ENCODE measurements at places on chromosomes 13 and 19. TPM values are rescaled to one million over a fixed set of nuclear protein-coding genes. Genes with fewer than 3 reads are reported as not detected.

DNA sequence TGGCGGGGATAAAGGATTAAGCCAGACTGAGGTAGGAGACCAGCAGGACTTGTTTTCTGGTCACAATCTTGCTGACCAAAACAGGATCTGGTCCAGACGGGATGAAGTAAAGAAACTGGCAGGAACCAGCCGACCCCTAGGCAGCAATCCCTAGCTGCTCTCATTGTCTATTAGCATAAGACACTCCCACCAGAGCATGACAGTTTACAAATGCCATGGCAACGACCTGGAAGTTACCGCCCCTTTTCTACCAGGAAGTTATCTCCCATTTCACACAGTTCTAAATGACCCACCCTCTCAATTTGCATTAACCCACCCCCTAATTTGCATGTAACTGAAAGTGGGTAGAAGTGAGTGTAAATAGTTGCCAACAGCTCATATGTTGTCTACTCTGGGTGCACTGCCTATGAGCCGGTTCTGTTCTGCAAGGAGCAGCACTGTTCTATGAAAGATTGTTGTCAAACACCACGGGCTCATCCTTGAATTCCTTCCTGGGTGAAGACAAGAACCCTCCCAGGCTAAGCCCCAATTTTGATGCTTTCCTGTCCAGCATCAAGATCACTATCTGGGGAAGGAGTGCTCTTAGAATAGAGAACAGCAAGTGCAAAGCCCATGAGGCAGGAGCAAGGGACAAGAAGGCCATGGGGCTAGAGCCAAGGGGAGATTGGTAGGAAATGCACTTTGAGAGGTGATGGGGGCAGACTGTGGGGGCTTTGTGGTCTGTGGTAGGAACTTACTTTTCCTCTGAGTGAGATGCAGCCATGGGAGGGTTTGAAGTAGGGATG lies 13.9 kb upstream of the FBXO27 start:
- DNase-seq, result no peak

DNA sequence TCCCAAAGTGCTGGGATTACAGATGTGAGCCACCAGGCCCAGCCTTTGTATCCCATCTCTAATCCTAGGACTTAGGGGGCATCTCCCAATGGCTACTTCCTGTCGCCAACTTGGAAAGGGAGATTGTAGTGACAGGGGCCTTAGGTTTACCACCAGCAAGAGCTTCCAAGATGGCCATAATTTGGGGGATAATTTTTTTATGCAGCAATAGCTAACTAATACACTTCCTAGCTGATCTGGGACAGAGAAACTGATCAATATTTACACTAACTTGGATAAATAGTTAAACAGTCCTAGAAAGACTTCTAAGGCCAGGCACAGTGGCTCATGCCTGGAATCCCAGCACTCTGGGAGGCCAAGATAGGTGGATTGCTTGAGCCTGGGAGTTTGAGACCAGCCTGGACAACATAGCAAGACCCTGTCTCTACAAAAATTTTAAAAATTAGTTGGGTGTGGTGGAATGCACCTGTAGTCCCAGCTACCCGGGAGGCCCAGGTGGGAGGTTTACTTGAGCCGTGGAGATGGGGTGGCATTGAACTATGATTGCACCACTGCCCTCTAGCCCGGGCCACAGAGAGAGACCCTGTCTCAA lies 5.3 kb upstream of the COLGALT1 start:
- no peak for DNase-seq

GRCh38 chr13:111233080-111233479 lies 87.4 kb upstream of the TEX29 start:
- DNase-seq, result no peak

GRCh38 chr19:46944918-46945628 lies 74.6 kb upstream of the NPAS1 start:
- DNase-seq, result peak; percentile 61

- no peak for DNase-seq
Observed at GRCh38 chr13:99656844-99657381, 155.6 kb downstream of the TM9SF2 start.

DNA sequence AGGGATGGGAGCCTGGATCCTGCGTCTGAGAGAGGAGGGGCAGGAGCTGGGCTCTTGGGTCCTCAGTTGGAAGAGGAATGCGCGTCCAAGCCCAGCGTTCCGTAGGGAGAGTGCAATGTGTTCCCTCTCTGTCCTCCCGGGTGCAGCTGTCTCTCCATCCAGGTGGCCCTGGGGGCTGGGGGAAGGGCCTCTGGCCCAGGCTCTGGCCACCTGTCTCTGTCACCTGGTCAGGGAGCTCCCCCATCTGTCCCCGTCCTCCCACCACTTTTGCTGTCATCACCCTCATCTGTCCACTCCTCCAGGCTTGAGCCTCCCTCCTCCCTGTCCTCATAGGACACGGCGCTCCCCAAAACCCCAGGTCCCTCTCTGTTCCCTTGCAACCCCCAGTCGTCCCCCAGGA lies 3.7 kb upstream of the SBK2 start:
- no peak for DNase-seq

GRCh38 chr13:42561752-42562467 lies 12.0 kb upstream of the TNFSF11 start:
- DNase-seq, result no peak

- no peak for DNase-seq
Observed at GRCh38 chr13:30872685-30873461, 33.2 kb upstream of the MEDAG start.

- no peak for DNase-seq
Observed at GRCh38 chr13:30593001-30593400, 24.7 kb upstream of the USPL1 start.

DNA sequence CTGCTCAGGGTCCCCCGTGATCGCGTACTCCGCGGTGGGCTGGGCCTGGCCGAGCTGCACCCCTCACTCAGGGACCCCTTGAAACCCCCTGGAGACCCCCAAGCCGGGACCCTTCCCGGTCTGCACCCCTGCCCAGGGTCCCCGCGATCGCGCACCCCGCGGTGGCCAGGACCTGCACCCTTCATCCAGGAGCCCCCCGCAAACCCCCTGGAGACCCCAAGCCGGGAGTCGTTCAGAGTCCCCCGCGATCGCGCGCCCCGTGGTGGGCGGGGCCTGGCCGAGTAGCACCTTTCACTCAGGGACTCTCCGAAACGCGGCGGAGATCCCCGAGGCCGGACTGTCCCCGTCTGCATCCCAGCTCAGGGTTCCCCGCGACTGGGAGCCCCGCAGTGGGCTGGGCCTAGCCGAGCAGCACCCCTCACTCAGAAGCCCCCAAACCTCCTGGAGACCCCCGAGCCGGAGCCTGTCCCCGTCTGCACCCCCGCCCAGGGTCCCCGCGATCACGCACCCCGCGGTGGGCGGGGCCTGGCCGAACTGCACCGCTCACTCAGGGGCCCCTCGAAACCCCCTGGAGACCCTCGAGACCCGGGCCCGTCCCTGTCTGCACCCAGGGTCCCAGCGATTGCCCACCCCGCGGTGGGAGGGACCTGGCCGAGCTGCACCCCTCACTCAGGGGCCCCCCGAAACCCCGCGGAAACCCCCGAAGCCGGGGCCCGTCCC lies 748 bp downstream of the LMNB2 start:
- DNase-seq, result no peak

GRCh38 chr19:15629003-15629880 lies 11.5 kb upstream of the CYP4F3 start:
- DNase-seq, result peak; percentile 8

DNA sequence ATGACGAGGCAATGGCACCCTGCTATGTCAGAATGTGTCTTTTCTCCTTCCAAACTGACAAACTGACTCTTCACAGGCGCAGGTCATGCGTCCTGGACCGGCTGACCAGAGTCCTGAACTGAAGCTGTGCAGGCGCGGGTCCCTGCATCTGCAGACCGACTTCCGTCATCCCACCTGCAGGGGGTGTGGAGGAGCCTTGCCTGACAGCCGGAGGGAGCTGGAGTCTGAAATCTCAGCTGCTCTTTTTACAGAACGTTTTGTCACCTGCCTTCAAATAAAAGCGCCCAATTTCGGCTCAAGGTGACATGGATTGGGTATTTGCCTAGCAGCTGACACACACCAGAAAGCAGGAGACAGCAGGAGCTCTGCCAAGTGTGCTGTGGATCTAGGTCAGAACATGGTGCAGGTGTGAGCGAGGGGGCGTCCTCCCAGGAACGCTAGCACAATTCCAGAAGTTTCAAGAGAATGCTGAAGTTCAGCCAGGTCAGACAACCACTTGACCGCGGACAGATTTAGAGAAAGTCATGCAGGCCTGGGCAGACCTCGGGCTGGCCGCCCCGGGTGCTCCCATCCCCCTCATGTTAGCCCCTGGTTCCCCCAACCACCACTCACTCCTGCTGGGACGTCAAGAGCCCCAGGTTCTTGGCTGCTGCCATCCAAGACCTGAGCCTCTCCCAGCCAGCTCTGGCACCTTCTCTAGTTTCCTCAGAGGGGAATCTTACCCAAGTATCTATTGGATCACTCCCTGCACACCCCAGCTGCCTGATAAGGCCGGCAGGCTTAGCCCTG lies 32.8 kb downstream of the ELL start:
- no peak for DNase-seq

GRCh38 chr13:68007576-68007975 lies 777.4 kb upstream of the PCDH9 start:
- DNase-seq, result no peak

DNA sequence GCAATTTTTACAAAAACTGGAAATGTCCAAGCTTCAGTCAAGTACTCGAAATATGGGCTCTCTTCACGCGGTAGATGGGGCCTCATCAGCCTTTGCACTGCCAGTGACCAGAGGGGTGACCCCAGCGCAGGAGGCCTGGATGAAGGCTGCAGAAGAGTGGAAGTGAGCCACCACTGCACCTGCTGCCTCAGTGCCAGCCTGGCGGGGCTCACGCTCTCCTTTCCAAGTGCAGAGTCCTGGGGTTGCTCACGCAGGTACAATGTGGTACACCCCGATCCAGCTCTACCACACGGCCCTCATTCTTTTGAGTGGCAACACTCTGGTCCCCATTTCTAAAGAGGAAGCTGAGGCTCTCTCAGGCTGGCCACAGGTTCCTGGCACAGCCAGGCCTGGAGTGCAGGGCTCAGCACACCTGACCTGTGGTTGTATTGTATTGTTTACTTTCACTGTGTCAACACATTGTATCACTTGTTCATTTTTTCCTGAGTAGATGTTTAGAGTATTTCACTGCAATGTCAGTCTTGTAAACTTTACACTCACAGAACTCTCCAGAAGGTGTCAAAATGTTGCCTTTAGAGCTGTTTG lies 97.3 kb upstream of the SOX1 start:
- DNase-seq, result no peak

GRCh38 chr19:10812902-10813404 lies 23.1 kb downstream of the TMED1 start:
- DNase-seq, result no peak

- no peak for DNase-seq
Observed at GRCh38 chr19:28727480-28728159, 485.3 kb downstream of the UQCRFS1 start.

- no peak for DNase-seq
Observed at GRCh38 chr13:45800485-45800884, 51.1 kb downstream of the SIAH3 start.

GRCh38 chr13:30982506-30982905 lies 50.0 kb downstream of the TEX26 start:
- no peak for DNase-seq

Gene ZNF559
- 67.6 TPM for polyA plus RNA-seq

Gene EML2
- polyA plus RNA-seq, result 17.2 TPM

Gene PTH2
- polyA plus RNA-seq, result not detected

Gene ZNF432
- polyA plus RNA-seq, result 21.3 TPM

Gene ZNF536
- 3.1 TPM for polyA plus RNA-seq

Gene STOML3
- polyA plus RNA-seq, result not detected

Gene EPS8L1
- 48.6 TPM for polyA plus RNA-seq

Gene TLE2
- polyA plus RNA-seq, result 26.8 TPM

Gene CD177
- polyA plus RNA-seq, result 0.40 TPM

Data from right renal cortex interstitium (tissue), 3 donors.